Lower leg skin (tissue), 4 donors: ENCODE measurements at places on chromosomes 1 and 21.

DNA sequence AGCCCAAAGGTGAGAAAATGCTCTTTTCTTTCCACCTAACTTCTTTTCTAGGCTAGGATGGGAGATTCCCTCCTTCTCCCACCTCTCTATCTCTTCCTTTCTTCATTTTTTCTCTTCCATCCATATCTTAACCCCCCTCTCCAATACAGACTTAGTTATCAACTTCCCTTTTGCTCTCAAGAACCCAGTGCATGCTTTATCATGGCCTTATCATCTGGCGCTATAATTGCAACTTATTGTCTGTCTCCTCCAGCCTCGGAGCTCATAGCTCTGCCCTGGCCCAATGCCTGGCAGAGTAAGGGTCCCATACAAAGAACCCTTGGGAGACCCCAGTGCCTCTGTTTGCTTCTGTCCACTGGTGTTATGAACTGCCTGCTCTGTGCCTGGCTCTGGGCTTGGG, 71.0 kb upstream of the NFASC start:
- DNase-seq: no peak

- no peak for DNase-seq
These were observed 250.6 kb upstream of the RRP15 start for GRCh38 chr1:218034468-218034867.

DNA sequence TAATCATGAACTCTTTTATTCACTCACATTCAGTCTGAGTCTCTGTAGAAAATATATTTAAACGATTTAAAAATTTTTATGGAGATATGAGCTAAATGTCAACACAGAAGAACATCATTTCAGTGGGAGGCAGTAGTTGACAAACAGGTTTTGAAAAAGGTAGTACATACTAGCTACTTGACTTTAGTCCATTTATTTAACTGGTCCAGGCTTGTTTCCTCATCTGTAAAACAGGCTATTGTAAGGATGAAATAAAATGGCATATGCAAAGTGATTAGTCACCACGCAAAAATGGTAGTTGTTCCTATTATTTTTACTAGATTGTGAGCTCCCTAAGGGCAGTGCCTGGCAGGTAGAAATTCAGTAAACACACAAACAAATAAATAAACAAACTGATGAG, 75.2 kb downstream of the NTPCR start:
- no peak for DNase-seq

DNA sequence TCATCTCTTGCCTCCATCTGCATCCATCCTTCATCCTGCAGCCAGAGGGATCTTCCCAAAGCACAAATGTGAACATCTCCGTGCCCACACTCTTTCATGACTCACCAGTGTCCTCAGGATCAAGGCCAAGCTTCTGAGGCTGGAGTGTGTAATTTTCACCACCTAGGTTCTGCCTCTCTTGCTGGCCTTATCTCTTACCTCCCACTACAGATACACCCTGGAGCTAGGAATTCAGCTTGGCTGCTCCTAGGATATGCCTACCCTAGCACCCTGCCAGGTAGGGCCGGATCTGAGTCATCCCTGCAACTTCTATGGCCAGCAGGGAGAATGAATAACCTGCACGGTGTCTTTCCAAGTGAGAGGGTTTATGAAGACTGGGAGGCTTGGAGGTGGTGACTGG, 208.7 kb upstream of the CSF3R start:
- no peak for DNase-seq

GRCh38 chr1:19342062-19342750, 30.1 kb downstream of the SLC66A1 start:
- no peak for DNase-seq

GRCh38 chr1:174448974-174449373, 1.2 kb downstream of the GPR52 start:
- DNase-seq: no peak
